ENCODE measurements at places on chromosomes 11 and 22.
A peak's percentile ranks its signal among the peaks of the same experiment; 100 is the strongest.

- DNase-seq = no peak
Measured at GRCh38 chr22:35984183-35985175, 44.1 kb downstream of the RBFOX2 start.

- no peak for DNase-seq
Measured at GRCh38 chr22:21876486-21877176, 9.2 kb upstream of the MAPK1 start.

DNA sequence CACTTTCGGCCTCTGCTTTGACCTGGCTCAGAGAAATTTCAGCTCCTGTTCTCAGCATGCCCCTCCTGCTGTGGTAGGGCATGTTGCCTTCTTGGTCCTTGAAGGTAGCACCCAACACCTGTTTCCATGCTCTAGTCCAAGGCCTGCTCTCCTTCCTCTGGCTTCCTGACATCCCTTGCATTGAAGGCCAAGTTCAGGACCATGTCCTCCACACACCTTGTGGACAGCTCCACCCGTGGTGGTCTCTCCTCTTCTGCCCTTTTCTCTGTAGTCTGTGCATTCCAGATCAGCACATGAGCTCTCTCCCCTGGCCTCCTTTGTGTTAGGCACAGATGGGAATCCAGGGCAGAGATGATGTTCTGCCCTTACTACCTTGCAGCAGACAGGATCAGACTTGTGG is 225.3 kb downstream of the ADAMTS15 start:
- DNase-seq = no peak

- DNase-seq = no peak
Measured at GRCh38 chr11:72598906-72599305, 75.3 kb downstream of the PDE2A start.

- DNase-seq = no peak
Measured at GRCh38 chr22:31106001-31106571, 1.3 kb downstream of the SELENOM start.

- no peak for DNase-seq
Measured at GRCh38 chr22:26558248-26558895, 31.6 kb downstream of the TPST2 start.

GRCh38 chr22:37021710-37022482 is 2.4 kb downstream of the MPST start:
- DNase-seq = peak; percentile 88

GRCh38 chr11:3165916-3166267 is 782 bp upstream of the OSBPL5 start:
- DNase-seq = no peak

- peak; percentile 64 for DNase-seq
Measured at GRCh38 chr11:33376331-33377310, 119.4 kb downstream of the HIPK3 start.

- no peak for DNase-seq
Measured at GRCh38 chr11:44842220-44842619, 108.5 kb downstream of the TP53I11 start.

DNA sequence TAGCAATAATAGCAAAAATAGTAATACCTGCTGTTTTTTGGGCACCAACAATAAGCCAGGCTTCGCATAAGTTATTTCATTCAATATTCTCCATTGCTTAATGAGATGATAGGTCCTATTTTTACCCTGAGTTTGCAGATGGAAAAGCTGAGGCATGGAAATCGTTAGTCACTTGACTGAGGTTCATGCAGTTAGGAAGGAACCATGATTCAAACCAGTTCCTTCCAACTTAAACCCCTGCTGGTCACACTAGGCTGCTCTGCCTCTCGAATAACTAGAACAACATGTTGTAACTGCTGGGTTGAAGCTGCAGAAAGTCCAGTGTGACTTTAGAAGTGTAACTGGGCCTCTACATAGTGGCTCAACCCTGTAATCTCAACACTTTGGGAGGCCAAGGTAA is 69.3 kb downstream of the SEZ6L start:
- no peak for DNase-seq

DNA sequence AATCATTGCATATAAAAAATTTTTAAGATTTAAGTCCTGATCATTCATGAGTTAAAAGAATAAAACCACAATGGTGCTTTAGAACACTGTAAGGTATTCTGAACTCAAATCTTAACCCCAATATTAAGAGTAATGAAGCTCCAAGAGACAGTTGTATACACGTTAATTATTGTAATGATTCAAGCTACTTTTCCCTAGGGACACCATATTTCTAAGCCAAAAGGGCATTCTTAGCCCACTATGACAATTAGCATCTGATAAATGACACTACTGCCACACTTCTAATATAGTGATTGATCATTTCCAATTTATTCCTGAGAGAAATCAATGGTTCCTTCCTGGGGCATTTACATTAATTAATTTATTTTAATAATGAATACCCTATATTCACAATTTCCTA is 21.7 kb downstream of the FANCF start:
- no peak for DNase-seq

GRCh38 chr11:16831316-16832192 is 93.1 kb downstream of the C11orf58 start:
- DNase-seq = no peak

DNA sequence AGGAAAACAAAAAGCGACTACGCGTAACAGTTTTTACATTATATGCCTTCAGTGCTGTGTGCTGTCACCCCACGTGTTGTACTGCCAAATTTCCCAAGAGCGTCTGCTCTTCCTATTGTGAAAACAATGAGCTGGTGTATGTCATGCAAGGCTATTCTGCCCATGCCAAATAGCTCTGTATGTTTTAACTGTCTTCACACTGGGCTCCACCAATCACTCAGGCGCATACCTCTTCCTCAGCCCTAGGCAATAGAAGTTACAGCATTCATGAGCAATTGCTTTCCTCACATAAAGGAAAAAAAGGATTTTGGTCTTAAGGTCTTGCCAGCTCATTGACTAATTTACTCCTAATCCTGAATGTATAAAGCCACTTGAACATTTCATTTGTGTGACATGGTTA is 606.8 kb downstream of the NTM start:
- no peak for DNase-seq

DNA sequence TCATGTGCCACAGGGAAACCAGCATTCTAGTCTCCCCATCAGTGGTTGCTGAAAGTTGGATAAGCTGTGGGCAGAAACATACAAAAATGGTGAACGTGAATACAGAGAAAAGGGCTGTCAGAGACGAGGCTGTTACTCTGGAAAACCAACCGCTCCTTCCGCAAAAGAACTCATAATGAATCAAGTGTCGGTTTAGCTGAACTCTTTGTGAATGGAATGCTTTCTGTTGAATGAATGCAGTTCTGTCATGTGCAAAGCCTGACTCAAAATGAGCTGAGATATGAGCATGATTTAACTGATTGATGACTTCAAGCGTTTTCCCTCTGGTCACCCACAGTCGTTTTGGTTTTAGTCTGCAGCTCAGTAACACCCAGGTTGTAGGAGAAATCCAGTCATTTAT is 298.3 kb downstream of the ETS1 start:
- DNase-seq = peak; percentile 24

DNA sequence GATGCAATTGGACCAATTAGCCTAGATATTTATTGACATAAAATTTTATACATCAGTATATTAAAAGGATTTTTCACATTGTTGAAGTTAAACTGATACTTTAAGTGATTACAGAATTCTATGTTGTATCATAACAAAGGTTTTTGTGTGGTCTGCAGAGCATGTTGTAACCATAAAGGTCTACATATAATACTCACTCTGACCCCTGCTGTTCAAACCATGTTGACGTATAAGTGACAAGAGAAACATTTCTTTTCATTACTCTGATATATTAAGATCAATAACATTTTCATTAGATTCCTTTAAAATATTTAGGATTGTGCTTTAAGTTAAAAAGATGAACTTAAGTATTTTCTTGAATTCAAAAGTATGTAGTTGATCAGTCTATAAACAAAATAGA is 63.9 kb downstream of the GAS2 start:
- DNase-seq = peak; percentile 6

Data from GM20000 (cell line).